ENCODE measurements at places on chromosomes 3 and 15.

DNA sequence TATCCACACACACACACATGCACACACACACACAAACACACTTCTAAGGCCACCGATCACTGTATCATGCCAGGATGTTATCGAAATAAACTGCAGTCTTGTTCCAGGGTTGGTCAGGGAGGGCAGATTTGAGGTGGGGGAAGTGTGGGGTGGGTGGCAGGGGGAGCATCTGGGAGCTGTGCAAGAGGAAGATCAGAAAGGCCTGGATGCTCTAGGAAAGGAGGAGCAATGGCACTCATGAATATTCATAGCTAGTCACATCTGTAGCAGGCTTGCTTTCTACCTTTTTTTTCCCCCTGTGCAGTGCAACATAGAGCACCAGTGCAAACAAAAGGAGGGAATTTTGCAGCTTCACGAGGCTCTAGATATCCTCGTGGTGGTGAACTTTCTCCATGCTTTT is 84.9 kb downstream of the MEIS2 start:
- DNase-seq, result no peak

DNA sequence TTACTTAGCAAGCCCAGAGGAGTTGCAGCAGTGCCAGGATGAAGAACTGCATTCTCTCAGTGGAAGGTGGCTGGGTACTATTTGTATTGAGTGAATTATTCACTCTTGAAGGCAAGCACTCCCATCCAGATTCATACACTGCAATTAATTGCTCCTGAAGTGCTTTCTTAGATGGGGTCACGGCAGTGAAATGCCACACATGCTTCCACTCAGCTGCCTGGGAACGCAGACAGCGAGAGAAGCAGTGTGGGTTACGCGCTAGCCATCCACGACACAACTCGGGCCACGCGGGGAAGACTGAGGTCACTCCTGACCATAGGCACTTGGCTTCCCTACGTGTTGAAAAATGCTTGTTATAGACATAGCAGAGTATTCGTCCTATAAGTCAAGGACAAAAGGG is 30.8 kb upstream of the LMCD1 start:
- DNase-seq, result no peak

DNA sequence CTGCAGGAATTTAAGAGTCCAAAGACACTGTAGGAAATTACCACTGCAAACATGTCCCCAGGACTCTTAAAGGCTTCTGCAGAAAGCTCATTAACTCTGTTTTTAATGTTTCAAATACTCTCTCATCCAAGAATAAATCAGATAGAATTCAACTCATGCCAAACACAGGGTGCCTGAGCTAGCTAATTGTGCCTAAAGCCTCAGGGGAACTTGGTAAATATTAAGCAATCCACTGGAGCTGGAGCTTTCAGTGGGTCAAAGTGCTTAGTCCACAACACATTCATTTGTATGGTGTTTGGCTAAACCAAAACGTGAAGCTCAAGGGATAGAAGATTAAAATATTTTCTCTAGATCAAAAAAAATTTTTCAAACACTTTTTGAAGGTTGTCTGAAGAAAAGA is 131.4 kb downstream of the THRB start:
- DNase-seq, result no peak

GRCh38 chr3:197216169-197216860 is 82.1 kb downstream of the DLG1 start:
- DNase-seq, result no peak

DNA sequence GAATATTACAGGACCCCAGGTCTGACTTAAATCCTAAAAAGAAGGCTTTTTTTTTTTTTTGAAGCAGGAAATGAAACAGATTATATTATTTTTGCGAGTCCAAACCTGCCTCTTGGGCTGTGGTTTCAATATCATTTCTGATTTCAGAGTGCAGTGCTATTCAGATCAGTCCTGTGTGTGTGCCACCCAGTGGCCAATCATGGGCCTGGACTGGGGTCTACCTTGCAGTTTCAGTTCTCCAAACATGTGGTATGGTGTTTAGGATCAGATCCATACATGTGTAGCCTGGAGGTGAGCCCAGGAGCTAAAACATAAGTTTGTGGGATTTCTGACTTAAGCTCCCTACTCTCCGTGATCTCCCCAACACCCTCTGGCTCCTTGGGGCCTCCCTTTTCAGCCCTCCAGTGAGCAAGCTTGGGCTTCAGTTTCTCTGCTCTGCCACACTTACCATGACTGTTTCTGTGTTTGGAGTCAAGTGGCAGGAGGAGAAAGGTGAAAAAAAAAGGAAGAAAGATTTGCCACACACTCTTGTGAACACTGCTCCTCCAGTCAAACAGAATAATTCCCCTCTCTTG is 12.1 kb upstream of the THSD4 start:
- DNase-seq, result no peak

All from stimulated activated CD4-positive, alpha-beta T cell treated with anti-CD3 and anti-CD28 coated beads, TNF-alpha, amount 100 ng/mL, for 4 hours (primary cell).